NCI-H2081 treated with DMSO at 0.1 percent for 48 hours (cell line): ENCODE measurements at places on chromosomes 1 and 21.
A peak's percentile ranks its signal among the peaks of the same experiment; 100 is the strongest.

GRCh38 chr1:169201084-169201619 lies 94.7 kb downstream of the ATP1B1 start:
- DNase-seq: no peak

- no peak for DNase-seq
Observed at GRCh38 chr1:61332196-61332753, 249.9 kb downstream of the NFIA start.

DNA sequence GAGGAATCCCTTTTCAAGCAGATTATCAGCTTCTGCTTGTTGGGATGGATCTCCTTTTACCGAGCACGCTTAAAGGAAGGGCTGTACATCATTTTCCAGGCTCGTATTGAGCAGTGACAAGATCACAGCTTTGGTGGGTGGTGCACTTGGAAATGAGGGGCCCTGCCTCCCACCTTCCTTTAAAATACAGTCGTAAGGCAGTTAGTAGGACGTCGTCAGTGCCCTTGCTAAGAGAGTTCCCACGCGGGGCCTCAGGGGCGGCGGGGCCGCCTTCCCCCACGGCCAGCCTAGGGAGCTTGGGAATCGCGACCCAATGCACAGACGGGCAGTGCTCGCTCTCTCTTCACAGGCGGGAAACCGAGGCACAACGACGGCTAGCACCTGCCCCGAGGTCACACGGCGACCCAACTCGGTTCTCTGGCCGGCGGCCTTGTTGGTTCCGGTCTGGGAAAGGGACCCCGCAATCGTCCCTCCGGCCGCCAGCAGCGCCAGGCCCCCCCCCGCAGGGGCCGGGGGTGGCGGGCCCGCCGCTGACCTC lies 58.6 kb downstream of the H3-3A start:
- DNase-seq: no peak

- DNase-seq: no peak
Observed at GRCh38 chr1:161080441-161081405, 8.6 kb downstream of the NECTIN4 start.

DNA sequence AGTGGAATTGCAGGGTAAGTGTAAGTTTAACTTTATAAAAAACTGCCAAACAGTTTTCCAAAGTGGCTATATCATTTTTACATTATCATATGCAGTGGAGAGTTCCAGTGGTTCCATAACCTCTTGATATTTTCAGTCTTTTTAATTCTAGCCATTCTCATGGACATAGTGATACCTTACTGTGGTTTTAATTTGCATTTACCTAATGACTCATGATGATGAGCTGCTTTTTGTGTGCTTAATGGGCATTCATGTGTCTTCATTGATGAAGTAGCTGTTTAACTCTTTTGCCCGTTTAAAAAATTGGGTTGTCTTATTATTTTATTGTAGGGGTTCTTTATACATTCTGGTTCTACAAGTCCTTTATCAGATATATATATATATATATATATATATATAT lies 29.4 kb downstream of the SNX27 start:
- DNase-seq: no peak

DNA sequence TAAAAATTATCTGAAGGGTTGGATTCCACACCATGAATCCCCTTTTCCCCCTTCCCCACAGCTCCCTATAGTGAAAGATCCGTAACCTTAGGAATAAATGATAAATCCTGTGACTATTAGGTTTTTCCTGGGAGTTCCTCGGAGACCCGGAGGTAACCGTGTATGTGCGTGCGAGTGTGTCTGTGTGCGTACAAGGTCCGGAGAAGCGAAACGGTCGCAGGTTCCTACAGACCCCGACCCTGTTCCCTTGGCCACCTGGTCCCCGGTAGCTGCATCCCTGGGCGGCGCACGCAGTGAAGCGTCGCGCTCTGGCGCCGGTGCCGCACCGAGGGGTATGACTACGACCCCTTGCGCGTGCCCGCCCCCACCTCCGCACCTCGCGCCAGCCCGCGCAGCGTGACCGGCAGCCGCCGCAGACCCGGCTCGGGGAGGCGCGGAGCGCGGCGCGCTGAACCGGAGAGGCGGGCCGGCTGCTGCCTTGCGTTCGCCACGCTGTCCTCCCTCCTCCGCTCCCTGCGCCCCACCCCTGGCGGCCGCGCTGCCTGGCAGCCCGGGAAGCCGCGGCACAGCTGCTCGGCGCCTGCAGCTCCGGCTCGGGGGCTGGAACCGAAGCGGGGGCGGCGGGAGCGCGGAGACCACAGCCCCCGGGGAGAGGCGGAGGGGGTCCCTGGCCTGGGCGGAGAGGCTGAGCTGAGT lies at the start of gene AK5:
TSS of gene AK5 (plus strand) at position 529 of the 696 bp plus-strand sequence. CDS start 295 bp downstream, outside the sequence.
- DNase-seq: no peak

- no peak for DNase-seq
Observed at GRCh38 chr21:41958886-41959563, 5.2 kb upstream of the C2CD2 start.

GRCh38 chr1:89906088-89906487 lies 85.3 kb downstream of the LRRC8D start:
- DNase-seq: no peak

DNA sequence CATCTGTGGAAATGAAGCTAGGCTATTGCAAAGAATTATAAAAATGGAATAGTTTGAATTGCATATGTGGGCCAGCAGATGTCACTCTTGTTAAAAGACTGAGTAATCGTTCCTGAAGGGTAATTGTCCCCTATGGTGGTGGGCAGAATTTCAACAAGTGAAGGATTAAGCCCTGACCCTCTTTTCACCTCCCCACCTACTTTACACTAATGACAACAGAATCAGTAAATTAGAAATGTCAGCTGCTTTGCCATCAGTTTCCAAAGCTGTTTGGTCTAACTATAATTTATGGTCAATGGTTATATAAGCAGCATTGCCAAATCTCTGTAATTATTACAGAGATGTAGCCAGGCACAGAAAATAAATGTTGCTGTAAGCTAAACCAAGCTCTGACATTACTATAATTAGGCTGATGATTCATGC lies 898.6 kb downstream of the AMY1C start:
- peak; percentile 91 for DNase-seq

- no peak for DNase-seq
Observed at GRCh38 chr1:67648582-67649326, 36.2 kb upstream of the GADD45A start.

DNA sequence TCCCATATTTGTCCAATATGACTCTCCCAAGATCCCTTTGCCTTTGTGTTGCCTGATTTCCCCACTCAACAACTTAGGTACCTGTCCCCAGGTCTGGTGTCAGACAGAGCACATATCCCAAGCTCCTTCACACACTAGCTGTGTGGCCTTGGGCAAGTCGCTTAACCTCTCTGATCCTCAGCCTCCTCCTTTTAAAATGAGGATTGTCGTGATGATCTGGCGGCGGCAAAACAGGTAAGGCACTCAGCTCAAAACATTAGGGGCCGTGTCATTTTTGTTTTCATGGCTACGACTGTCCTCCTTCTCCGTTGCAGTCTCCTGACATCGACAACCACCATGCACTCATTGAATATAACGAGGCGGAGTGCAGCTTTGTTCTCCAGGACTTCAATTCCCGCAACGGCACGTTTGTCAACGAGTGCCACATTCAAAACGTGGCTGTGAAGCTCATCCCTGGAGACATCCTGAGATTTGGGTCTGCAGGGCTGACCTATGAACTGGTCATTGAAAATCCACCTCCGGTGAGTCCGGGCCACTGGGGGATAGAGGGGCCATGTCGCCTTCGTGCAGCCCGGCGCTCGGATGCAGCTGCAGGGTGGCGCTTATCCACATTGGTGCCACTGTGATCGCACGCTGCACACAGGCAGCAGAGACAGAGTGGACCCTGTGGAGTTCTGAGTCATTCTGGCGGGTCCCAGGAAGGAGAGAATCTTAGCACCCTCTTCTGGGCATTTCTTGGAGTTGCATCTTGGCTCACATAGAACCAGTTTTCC lies 25.2 kb downstream of the FHAD1 start:
- no peak for DNase-seq

- no peak for DNase-seq
Observed at GRCh38 chr1:190022709-190023108, 455.0 kb downstream of the BRINP3 start.

GRCh38 chr21:45997495-45998275 lies 16.1 kb downstream of the COL6A1 start:
- DNase-seq: no peak

DNA sequence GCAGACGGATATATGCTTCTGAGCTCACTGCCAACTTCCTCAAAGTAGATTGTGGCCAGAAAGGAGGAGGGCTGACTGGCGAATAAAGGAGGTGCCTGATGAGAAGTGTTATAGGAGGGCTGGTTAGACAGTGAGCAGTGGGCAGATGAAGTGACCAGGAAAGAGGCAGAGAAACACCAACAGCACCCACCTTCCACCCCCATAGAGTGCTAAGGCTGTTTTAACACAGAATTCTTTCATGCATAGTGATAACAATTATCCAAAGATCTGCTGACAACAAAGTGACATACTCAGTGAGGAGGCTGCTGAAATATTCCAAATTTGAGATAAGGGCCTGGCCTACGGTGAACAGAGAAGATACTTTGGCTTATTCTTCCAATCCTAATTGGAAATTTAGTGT lies 21.2 kb upstream of the MTR start:
- DNase-seq: no peak

DNA sequence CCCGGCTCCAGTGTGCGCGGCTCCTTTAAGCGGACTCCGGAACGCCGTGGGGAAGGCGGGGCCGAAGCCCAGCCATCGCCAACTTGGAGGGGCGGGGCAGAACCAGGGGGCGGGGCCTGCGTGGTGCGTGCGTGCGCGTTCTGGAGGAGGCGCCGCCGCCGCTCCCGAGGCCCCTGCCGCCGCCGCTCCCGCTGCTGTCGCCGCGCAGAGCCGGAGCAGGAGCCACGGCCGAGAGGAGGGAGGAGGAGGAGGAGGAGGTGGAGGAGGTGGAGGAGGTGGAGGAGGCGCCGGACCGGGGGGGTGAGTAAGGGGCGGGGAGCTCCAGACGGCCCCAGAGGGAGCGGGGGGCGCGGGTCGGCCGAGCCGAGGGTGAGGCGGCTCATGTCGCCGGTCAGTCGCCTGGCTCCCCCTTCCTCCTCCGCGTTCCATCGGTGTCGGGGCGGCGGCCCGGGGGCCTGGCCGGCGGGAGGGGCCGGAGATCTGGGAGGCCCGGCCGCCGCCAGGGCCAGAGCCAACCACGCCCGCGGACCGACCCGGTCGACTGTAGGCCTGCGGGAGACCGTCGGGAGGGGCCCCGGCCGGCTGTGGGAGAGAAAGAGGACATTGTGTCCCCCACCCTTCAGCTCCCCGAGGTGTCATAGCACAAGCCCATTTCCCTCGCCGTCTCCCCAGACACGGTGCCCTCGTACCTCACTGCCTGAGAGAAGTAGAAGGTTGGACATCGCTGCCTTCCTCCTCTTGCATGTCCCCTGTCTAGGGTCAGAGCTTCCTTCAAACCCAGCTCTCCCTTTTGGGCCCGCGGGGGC lies at the start of gene RAP1A:
TSS of gene RAP1A (plus strand) at position 155 of the 806 bp plus-strand sequence. CDS start 71,572 bp downstream, outside the sequence.
- DNase-seq: peak; percentile 23

GRCh38 chr1:238499021-238499420 lies 608.3 kb upstream of the ZP4 start:
- DNase-seq: no peak

DNA sequence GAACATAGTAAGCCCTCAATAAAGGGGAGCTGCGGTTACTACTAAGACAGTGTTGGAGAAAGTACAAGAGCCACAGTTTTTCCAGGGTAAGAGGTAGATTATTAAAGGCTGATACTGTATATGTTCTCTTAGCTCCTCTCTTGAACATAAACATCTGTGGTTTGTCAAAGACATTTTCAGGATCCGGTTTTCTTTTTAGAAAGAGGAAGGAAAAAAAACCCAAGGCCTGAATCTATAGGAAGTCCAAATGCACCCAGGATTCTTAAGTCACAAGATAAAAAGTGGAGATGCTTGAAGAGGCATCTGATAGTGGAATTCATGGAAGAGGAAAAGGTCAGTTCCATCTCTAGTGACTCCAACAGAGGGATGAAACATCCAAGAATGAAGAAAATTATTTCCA lies 24.6 kb upstream of the SLC45A3 start:
- no peak for DNase-seq

- DNase-seq: no peak
Observed at GRCh38 chr21:35232545-35233176, 183.6 kb upstream of the RUNX1 start.

DNA sequence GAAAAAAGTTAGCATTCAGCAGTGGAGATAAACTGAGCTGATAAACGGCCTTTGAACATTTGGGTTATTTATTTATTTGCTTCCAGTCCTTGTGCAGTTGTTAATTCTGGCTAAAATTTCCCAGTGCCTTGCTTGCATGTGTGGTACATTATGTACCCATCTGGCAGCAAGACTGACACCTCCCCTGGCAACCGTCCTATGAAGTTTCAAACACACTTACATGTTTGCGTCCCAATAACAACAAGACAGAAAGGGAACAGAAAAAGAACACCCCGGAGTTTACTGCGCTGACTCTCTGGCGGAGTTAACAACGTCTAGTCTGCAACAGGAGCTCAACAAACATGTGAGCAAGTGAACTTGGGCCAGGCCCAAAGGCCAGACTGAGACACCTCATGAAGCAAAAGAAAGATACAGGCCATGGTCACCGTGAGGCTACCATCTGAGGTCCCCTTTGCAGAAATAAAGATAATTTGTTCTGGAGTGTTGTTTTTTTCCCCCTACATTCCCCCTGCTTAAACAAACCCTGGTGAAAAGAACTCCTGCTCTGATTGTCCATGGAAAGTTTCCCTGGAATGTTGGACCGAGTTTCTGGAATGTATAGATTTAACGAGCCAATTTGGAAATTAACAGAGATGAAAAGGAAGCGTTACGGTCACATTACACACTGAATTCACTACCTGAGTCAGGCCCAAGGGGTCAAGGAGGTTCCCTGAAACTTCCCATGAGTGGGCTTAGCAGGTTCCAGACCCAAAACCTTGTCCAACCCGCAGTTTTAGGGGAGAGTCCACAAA lies 33.4 kb downstream of the TRABD2B start:
- no peak for DNase-seq

GRCh38 chr1:168794057-168794456 lies 65.1 kb upstream of the DPT start:
- DNase-seq: no peak

DNA sequence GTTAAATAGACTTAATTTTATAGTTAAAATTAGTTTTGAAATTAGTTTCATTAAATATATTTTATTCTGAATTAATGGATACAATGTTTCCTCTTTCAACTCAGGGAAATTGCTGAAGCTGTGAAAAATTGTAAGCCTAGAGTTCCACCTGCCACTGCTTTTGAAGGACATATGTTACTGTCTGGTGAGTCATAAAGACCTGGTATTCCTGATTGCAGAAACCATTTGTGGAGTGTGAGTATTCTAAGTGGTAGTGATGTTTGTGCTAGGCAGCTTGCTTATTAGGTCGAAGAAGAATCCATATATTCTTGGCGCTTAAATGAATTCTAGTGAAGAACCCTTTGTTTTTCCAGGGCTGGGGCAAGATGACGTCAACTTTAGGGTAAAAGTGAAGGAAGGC lies 34.0 kb downstream of the MTR start:
- no peak for DNase-seq

GRCh38 chr1:16080422-16081150 lies 7.1 kb upstream of the FAM131C start:
- no peak for DNase-seq
